ENCODE measurements at places on chromosomes 16 and 17. TPM values are rescaled to one million over a fixed set of nuclear protein-coding genes. Genes with fewer than 3 reads are reported as not detected.

Gene VASN
- not detected for total RNA-seq

Gene MYO15A
- 0.35 TPM for total RNA-seq

Gene OTOP2
- not detected for total RNA-seq

Gene HOXB9
- 2.0 TPM for total RNA-seq

Gene PHF23
- total RNA-seq, result 51.9 TPM

Gene MAPT
- 0.42 TPM for total RNA-seq

Gene PRR35
- total RNA-seq, result not detected

Gene ARL5C
- total RNA-seq, result not detected

Gene LRRC37A
- total RNA-seq, result 2.4 TPM

Gene TAT
- not detected for total RNA-seq

Gene GNG13
- not detected for total RNA-seq

DNA sequence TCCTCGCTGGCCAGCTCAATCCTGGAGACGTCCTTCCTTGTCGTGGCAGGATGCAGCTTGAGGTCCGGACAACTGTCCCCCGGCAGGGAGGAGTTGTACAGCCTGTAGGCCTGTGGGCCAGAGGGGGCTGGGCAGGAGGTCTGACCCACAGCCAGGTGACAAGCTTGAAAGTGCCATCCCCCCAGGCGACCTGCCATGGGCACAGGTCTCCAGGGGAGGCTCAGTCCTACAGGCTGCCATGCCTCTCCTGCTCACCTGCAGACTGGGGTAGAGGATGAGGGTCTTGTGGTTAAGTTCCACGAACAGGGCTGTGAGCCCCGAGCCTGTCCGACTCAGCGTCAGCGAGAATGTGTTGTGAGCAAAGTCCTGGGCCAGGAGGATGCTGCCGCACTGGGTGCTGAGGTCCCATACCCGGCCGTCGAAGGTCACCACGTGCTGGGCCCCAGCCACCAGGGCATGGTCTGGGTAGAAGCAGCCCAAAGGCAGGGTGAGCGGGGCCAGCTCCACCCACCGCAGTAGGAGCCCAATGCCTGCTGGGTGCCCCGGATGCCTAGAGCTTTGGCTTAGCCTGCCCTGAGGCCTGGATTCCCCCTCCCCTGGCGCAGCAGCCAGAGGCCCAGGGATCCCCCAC lies 39.8 kb downstream of the RMI2 start:
- H3K4me3 ChIP-seq, result no peak overlapping the region
- H3K27me3 ChIP-seq, result no peaks in the 10 kb centered on the region
- no peaks in the 10 kb centered on the region for H3K4me1 ChIP-seq

DNA sequence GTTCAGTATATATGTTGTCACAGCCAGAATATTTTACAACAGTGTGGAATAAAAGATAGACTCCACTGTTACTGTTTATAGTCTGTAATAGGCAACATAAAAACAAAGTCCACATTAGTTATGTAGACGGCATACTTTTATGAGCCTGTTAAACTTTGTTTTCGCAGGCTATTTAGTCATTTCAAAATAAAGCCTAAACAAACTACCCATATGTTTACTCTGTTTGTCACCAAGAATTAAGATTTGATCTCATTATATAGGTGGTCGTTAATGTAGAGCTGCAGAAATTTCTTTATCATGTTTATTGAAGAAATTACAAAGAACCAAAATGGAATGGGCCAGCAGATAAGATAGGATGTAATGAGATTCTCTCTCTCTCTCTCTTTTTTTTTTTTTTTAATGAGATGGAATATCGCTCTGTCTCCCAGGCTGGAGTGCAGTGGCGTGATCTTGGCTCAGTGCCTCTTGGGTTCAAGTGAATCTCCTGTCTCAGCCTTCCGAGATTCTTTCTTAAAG lies 943.8 kb upstream of the SOX9 start:
- no peak overlapping the region for H3K27ac ChIP-seq
- H3K36me3 ChIP-seq, result no peaks in the 10 kb centered on the region
- DNase-seq, result no peak

- H3K36me3 ChIP-seq, result no peaks in the 10 kb centered on the region
- no peak overlapping the region for H3K27ac ChIP-seq
- DNase-seq, result peak; percentile 24
- no peaks in the 10 kb centered on the region for H3K4me1 ChIP-seq
- H3K4me3 ChIP-seq, result no peak overlapping the region
- H3K27me3 ChIP-seq, result peaks cover 43% of the 10 kb centered on the region
Observed at GRCh38 chr17:74354123-74354522, 7.5 kb downstream of the BTBD17 start.

- H3K27ac ChIP-seq, result no peak overlapping the region
- H3K4me3 ChIP-seq, result no peak overlapping the region
- no peak for DNase-seq
- H3K36me3 ChIP-seq, result no peaks in the 10 kb centered on the region
Observed at GRCh38 chr17:67520916-67521774, 144.1 kb downstream of the PITPNC1 start.

GRCh38 chr16:56629531-56629930 lies 2.9 kb upstream of the MT1M start:
- peaks cover 39% of the 10 kb centered on the region for H3K27me3 ChIP-seq
- DNase-seq, result no peak
- H3K27ac ChIP-seq, result no peak overlapping the region
- H3K4me1 ChIP-seq, result peaks cover 21% of the 10 kb centered on the region
- H3K36me3 ChIP-seq, result no peaks in the 10 kb centered on the region

- peak overlapping the region; percentile 73 for H3K27ac ChIP-seq
- peak overlapping the region; percentile 86 for H3K4me3 ChIP-seq
- DNase-seq, result peak; percentile 71
- H3K36me3 ChIP-seq, result no peaks in the 10 kb centered on the region
- no peaks in the 10 kb centered on the region for H3K27me3 ChIP-seq
- peaks cover 25% of the 10 kb centered on the region for H3K4me1 ChIP-seq
Observed at GRCh38 chr16:57736419-57737351, 1.1 kb downstream of the KATNB1 start.

DNA sequence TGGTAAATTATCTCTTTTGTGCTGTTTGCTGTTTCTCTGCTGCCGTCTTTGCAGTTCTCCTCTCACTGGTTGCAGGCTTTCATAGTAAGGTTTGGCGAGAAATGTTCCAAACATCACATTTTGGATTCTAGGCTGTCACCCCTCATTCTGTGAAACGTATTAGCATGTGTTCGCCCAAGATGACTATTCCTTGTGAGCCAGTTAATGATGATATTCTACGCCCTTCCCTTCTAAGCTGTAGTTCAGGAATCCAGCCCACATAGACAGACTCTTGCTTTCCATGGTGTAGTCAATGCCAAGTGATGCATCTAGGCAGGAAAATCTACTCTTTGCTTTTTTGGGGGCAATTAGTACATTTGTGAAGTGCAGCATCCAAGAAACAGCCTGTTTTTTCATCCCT lies 14.4 kb downstream of the UBFD1 start:
- peaks cover 32% of the 10 kb centered on the region for H3K36me3 ChIP-seq
- H3K27me3 ChIP-seq, result no peaks in the 10 kb centered on the region
- H3K4me1 ChIP-seq, result no peaks in the 10 kb centered on the region
- no peak overlapping the region for H3K4me3 ChIP-seq
- H3K27ac ChIP-seq, result no peak overlapping the region

DNA sequence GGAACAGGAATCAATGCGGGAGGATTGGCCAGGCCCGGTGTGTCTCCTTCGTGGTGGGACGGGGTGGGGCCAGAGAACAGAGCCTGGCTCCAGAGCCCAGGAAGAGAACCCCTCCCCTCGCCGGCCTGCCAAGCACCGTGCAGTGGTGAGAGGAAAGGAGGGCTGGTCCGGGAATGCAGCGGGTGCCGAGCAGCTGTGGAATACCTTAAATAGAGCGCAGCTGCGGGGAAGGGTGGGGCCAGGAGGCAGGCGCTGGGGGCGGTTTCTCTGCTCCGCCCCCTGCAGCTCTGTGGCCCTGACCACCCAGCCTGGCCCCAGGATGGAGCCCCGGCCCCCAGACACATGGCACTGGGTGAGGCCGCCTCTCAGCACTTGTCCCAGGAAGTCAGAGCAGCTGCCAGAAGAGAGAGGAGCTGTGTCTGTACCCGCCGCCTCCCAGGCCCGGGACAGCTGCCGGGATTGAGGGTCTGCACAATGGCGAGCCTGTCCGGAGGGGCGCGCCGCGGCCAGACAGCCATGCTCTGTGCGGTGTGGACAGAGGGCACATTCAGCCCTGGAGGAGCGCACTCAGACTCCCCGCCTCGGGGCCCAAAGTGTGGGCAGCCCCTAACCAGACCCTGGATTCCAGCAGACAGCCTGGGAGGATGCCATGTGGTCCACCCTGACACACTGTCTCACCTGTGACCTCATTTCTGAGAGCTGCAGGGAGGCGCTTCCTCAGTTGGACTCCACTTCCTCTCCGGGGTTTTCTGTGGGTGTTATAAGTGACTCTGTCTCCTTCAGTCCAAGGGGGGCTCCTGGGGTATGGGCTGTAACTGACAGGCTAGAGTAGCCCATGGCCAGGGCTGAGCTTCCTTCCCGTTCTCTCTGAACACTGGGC lies 268.8 kb downstream of the SEC14L1 start:
- H3K4me3 ChIP-seq, result peak overlapping the region; percentile 14
- H3K27me3 ChIP-seq, result no peaks in the 10 kb centered on the region
- H3K36me3 ChIP-seq, result no peaks in the 10 kb centered on the region
- H3K27ac ChIP-seq, result peak overlapping the region; percentile 47
- no peak for DNase-seq

- H3K4me1 ChIP-seq, result no peaks in the 10 kb centered on the region
- no peak for DNase-seq
- H3K36me3 ChIP-seq, result no peaks in the 10 kb centered on the region
Observed at GRCh38 chr16:86285938-86286921, 224.1 kb upstream of the FOXF1 start.

DNA sequence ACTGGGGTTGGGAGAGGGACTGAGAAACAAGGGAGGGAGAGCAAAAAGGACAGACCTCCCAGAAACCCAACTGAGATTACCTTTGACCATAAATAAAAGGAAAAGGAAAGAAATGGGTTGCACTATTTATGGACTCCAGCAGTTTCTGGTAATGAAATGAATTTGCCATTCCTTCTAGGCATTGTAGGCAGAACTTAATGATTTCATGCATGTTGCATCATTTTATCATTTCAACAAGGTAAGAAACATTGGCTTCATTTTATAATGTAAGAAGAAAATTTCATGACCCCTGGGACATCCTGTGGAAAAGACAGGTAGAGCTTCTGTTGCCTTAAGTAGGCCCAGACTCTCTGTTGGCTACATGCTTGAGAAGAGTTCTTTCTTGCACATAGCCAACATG lies 8.2 kb upstream of the CDYL2 start:
- no peak overlapping the region for H3K4me3 ChIP-seq
- H3K4me1 ChIP-seq, result no peaks in the 10 kb centered on the region
- no peak overlapping the region for H3K27ac ChIP-seq
- H3K36me3 ChIP-seq, result no peaks in the 10 kb centered on the region
- DNase-seq, result no peak
- H3K27me3 ChIP-seq, result no peaks in the 10 kb centered on the region

- H3K4me1 ChIP-seq, result no peaks in the 10 kb centered on the region
- no peaks in the 10 kb centered on the region for H3K36me3 ChIP-seq
- H3K27ac ChIP-seq, result no peak overlapping the region
Observed at GRCh38 chr16:83136924-83137323, 510.2 kb downstream of the CDH13 start.

GRCh38 chr16:86091976-86092375 lies 193.0 kb downstream of the IRF8 start:
- H3K27ac ChIP-seq, result no peak overlapping the region
- no peaks in the 10 kb centered on the region for H3K4me1 ChIP-seq
- no peak for DNase-seq
- no peaks in the 10 kb centered on the region for H3K36me3 ChIP-seq
- no peak overlapping the region for H3K4me3 ChIP-seq

Measured in CD8-positive, alpha-beta memory T cell (primary cell).